Activated T-helper 1 cell treated with anti-CD3 and anti-CD28 coated beads, Interleukin-2, amount 50 U/mL, for 16 hours (primary cell): ENCODE measurements at places on chromosomes 13 and 19.

DNA sequence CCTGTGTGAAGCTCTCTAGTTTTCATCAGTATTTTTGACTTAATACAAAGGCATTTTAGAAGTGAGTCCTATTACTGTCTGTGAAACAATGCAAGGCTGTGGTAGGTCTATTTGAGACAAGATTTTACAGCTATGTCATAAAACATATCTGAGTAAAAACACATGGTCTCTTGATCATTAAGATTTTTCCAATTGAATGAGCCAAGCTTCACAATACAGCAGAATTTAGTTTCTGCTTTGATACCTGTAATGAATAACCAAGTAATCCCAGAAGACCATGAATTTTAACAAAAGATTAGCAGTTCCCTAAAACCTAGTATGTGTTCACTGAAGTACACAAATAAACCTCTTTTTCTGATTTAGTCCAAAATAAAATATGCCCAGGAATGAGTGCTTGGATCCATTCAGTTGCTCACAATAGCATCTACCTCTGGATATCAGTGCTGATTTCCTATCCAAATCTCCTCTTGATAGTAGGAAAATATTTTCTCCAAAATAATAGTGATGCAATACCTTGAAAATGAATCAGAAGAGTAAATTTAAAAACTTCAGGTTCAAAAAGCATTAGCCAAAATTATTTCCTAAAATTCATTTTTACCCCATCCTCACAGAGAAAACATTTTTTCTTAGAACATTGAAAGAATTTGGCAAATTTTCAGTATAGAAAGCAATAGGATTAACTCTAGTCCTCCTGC lies 533.5 kb upstream of the SGCG start:
- DNase-seq, result no peak

DNA sequence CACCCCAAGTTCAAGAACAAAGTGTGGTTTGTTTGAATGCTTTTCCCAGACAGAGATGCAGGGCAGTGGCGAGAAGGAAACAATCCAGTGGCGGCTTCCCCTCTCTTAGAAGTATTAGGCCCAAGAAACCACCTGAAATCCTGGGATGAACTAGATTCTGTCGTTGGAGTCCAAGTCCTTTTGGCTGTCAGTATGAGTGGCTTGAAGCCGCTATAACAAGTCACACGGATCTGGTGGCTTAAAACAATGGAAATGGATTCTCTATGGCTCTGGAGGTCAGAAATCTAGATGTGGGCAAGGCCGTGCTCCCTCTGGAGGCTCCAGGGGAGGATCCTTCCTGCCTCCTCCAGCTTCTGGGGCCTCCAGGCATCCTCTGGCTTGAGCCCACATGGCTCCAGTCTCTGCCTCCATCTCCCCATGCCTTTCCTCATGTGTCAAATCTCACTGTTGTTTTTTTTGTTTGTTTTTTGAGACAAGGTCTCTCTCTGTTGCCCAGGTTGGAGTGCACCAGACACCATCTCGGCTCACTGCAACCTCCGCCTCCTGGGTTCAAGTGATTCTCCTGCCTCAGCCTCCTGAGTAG lies 97.7 kb downstream of the GNG7 start:
- no peak for DNase-seq

DNA sequence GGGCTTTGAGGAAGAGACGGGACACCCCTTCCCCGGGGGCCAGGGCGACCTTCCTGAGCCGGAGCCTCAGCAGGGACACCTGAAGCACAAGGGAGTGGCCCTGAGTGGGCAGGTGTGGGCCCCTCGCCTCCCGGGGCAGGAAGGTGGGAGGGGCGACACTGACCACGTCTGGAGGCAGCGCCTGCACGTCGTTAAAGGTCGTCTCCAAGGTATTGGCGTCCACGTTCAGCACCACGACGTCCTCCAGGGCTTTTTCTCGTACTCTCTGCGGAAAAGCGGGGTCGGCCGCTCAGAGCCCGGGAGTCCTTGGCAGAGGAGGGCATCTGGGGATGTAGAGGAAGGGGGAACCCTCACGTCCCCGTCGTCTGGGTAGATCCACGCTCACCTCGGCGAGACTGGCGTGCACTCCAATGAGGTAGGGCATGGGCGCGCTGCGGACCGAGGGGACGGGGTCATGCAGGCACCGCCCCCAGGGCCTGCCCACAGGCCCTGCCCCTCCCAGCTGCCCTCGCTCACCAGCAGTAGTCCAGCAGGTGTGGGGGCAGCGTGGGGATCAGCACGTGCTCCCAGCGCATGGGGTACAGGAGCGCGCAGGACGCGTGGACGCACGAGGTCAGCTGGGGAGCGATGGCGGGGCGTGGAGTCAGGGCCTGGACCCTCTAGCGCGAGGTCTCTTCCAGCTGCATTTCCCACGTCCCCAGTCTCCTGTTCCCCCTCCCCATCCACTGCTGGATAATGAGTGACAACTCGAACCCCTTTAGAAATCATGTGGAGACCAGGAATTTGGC lies 6.1 kb downstream of the DENND1C start:
- no peak for DNase-seq

- DNase-seq, result no peak
These were observed 433.3 kb upstream of the SLITRK1 start for GRCh38 chr13:84315527-84315926.

DNA sequence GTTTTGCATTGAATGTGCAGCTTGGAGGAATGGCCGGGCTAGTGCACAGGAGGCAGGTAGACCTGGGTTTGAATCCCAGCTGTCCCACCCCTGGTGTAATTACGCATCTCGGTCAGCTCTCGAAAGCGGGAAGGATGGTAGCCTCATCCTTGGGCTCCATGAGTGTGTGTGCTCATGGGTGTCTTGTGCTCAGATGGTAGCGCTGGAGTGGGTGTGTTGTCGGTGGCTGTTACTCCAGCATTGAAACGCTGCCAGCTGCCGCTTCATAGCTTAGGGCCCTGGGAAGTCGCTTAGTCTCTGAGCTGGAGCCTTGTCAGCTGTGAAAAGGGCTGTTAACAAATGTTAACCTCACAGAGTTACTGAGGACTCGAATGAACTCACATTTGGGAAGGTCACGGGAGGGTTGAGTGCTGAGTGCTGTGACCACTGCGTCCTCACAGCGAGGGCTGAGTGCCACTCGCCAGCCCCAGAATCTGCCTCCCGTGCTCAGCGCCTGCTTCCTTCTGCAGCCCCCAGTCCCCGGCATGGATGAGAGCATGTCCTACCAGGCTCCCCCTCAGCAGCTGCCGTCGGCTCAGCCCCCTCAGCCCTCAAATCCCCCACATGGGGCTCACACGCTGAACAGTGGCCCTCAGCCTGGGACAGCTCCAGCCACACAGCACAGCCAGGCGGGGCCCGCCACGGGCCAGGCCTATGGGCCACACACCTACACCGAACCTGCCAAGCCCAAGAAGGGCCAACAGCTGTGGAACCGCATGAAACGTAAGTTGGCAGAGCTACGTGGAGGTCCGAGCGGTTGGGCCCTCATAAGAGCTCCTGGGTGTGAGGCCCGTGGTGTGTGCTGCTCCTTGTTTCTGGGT lies 5.2 kb downstream of the LENG8 start:
- no peak for DNase-seq

DNA sequence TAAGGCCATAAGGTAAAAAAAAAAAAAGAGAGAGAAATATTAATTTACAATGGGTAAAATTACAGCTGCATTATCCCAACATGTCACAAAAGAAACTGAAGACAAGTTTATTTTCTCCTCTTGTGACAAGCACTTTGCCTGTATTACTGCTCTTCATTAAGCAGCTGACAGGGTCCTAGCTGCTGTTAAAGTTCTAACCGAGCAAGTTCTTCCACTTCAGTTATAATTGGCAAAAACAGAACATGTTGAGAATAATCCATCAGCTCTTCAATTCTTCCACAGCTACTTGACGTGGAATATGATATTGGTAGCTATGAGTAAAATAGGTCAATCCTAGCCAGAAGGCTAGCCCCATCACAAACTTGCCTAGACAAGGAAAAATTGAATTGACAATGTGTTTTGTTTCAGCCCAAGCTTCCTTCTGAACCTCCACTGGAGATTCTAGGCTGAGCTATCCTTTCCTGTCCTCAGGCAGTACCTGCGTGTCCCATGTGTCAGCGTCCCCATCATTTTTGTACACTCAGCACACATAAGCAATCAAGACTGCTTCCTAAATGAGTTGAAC lies 32.2 kb upstream of the DOCK9 start:
- DNase-seq, result no peak

DNA sequence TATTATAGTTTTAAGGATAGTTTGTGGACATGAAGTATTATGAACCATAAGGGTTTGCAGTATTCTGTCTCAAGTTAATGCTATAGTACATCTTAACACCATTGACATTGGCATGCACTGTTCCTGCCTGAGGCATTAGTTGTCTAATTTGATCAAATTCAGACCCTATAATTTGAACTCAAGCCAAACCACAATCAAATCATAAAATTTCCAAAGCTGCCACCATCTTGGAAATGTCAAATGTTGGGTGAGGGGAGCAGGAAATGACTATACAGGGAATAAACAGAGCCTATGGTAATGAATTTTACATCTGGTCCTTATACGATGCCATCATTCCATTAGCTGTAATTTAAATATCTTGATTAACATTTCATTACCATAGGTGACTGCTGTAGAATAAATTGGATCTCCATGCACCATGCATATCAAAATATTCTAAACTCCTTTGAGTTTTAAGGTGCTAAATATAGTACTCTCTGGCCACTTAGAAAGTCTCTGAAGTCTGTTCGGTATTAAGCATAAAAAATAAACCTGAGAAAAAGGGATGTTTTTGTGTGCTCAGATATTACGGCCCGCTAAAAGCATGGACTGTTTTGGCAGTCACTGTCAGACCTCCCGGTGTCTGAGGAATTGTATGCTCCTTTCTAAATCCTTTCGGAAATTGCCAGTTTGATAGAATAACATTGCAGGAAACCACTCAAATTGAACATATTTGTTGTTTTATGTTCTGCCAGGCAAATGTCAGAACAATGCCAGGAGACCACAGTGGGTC lies 257.7 kb downstream of the SPRY2 start:
- DNase-seq, result no peak

- DNase-seq, result no peak
These were observed 200.5 kb downstream of the POU4F1 start for GRCh38 chr13:78402708-78403400.

GRCh38 chr13:112522578-112522977 lies 65.4 kb downstream of the TUBGCP3 start:
- no peak for DNase-seq

- no peak for DNase-seq
These were observed 6.1 kb upstream of the ZNF787 start for GRCh38 chr19:56126983-56127780.

GRCh38 chr19:51503286-51503817 lies 1.8 kb upstream of the SIGLEC12 start:
- DNase-seq, result no peak

GRCh38 chr19:33163481-33163880 lies 30.6 kb upstream of the LRP3 start:
- no peak for DNase-seq

DNA sequence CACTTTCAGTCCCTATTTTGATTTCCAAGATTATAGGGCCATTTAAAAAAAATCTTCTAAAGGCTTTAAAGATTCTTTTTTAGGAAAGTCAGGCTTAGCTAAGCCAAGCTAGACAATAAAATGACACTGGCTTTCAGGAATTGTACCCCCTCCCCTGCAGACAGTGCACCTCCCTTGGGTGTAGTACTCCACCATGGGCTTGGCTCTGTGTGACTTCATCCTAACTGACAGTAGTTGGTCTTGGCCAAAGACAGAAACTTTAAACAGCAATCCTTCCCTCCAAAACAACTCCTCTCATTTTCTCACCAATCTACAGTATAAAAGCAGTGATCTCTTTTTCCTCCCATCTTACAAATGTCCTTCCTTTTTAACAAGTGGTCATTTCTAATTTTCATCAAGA lies 283.0 kb downstream of the DNAJC15 start:
- no peak for DNase-seq

- DNase-seq, result no peak
These were observed 20.3 kb downstream of the WDR88 start for GRCh38 chr19:33152176-33152575.

GRCh38 chr13:113201815-113202214 lies 6.7 kb downstream of the PCID2 start:
- DNase-seq, result no peak

- no peak for DNase-seq
These were observed 1041.0 kb downstream of the UQCRFS1 start for GRCh38 chr19:28171983-28172382.

DNA sequence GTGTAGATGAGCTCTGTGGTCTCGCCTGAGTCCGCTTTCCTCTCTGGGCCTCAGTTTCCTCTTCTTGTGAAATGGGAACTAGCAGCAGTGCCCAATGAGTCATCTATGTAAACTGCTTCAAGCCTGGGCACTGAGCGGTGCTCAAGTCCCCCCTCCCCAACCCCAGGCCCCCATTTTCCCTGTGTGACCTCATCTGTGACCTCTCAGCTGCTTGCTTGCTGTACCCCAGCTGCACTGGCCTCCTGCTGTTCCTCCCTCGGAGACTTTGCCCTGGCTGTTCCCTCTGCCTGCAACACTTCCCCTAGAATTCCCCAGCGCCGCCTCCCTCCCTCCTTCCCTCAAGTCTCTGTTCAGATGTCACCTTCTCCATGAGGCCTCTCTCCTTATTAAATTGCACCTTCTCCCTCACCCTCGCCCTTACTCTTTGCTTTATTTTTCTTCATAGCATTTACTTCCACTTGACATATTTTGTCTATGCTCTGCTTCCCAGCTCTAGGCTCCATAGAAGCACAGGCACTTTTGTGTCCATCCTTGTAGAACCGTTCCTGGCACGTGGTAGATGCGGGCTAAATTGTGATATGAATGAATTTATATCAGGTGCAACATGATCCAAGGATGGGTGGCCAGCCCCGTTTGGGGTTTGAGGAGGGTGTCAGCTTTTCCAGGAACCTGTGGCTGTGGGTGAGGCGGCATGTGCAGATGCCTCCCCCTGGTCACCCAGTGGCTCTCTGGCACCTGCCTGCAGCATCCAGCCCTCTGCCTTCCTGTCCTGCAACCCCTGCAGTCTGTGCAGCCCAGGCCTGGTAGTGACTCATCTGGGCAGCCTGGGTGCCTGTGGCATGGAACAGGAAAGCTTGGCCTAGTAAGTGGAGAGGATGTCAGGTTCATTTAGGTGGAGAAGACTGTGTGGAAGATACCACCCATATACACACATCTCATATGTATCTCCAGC lies 26.3 kb downstream of the SIPA1L3 start:
- no peak for DNase-seq

DNA sequence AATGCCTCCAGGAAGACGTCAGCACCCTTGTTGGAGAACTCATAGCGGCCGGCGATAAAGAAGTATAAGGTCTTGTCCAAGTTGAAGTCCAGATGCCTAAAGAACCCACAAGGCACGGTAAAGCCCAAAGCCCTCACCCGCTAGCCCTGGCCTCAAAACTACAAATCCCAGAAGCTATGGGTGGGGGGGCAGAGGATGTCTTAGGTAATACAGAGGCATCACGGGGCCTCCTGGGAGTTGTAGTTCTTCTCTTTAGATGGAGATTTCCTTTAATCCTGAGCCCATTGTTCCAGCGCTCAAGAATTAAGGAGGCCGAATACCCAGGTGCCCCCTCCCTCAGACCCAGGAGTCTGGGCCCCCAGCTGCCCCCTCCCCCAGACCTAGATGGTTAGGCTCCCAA lies 10.8 kb downstream of the GYS1 start:
- DNase-seq, result no peak

DNA sequence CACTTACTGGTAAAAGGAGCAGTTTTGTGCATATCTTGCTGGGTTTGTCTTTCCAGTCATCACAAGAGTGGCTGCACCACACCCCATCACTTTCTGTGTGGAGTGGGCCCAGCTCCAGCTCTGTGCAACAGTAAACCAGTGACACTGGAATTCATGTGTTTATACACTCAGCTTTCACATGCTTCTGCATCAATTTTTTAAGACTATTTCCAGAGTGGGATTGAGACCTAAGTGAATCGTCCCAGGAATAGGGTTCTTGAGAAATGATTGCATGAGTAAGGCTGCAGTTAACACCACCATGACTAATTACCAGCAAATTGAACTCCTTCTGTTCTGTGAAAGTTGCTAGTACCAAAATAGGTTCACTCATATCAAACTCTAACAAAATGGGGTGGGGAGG lies 5.3 kb upstream of the CFAP97D2 start:
- DNase-seq, result no peak
